Lung microvascular endothelial cell (primary cell): ENCODE measurements at places on chromosomes 2 and 18. TPM values are rescaled to one million over a fixed set of nuclear protein-coding genes. Genes with fewer than 3 reads are reported as not detected.

GRCh38 chr2:151681051-151681450, 53.2 kb downstream of the NEB start:
- no peak for DNase-seq

- DNase-seq = no peak
Measured at GRCh38 chr2:54067851-54068375, 47.5 kb upstream of the ACYP2 start.

DNA sequence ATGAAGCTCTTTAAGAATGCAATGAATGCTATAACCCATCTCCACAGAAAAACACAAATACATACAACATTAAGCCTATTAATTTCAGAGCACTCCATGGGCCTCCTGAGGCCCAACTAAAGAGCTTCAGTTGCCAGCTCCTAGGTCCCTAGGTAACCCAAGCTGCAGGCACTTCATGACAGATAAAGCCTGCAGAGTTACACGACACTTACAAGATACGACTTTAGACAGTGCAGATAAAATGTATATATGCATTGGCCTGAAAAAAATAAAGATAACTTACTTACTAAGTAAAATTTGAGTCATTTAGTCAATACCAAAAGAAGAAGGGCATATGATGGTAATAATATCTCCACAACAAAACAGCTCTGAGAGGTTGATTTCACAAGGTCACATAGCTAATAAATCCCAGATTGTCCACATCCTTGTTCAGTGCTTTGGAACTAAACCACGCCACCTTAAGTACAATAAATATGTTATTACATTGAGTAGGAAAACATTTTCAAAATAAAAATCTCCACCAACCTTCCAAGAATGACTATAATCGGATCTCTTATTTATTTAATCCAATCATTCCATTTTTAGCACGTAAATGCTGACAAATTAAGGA, 3.4 kb downstream of the MAP4K3 start:
- DNase-seq = no peak

GRCh38 chr2:241616168-241617125, 20.5 kb downstream of the THAP4 start:
- DNase-seq = no peak

Gene TUBA3D
- total RNA-seq = not detected in 2 replicates

Gene SAG
- total RNA-seq = not detected in 2 replicates

Gene NPHP1
- total RNA-seq = 0.40 and 1.5 TPM in 2 replicates

Gene IL1B
- total RNA-seq = 0.22 TPM in 1 of 2 replicates, not detected in the other
